Activated CD8-positive, alpha-beta memory T cell treated with anti-CD3 and anti-CD28 coated beads, Interleukin-2, amount 10 ng/mL, durations not matched to agents 7 days and 5 days (primary cell): ENCODE measurements at places on chromosomes 12 and 14.
A peak's percentile ranks its signal among the peaks of the same experiment; 100 is the strongest.

DNA sequence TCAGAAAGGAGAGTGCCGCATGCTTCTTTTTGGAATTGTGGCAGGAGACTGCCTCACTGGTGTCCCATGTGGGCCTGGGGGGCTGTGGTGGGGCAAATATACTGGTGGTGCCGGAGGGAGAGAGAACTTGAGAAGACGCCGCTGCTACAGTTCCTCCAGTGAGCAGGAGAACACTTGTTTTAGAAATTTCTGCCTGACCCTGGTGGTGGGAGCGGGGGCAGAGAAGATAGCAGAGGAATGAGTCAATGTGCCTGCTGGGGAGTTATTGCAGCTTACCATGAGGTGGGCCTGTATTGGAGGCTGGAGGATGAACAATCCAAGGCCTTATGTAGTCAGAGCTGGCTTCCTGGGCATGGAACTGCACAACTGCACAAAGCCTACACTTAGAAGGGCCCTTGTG lies 211.8 kb downstream of the SNAPC1 start:
- no peak for DNase-seq

GRCh38 chr14:61280092-61280525 lies 1.0 kb downstream of the TMEM30B start:
- DNase-seq = peak; percentile 53

DNA sequence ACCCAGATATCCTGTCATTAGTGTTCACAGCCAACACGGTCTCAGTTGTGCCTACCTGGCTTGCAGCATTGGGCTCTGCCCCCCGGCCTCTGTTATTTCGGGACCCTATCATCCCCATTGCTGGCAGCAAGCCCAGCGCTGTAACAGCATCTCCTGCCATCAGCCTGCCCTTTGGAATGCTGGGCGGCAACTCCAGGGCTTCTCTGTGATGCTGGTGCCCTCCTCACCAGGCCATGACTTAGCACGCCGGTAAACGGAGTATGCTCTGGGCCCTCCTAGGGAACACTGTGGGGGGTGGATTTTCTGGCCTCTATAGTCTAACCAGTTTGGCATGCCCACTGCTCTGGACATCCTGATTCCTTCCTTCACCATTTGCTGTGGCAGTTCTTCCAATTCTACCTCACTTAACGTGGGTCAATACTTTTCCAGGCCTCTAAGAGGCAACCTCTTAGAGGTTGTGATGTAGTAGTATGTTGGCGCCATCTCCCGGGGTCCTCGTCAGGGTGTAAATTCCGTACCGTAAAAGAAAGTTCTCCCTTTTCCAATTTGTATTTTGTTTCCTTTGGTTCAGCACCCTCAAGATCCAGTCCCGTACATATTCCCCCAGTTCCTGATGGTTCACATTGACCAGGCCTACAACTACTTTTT lies 80.0 kb downstream of the SINHCAF start:
- DNase-seq = no peak

- no peak for DNase-seq
These were observed 28.3 kb downstream of the SLC5A8 start for GRCh38 chr12:101181776-101182175.

- DNase-seq = no peak
These were observed 38.3 kb downstream of the PDE6H start for GRCh38 chr12:15011162-15011561.

- peak; percentile 45 for DNase-seq
These were observed 75.4 kb upstream of the PWP1 start for GRCh38 chr12:107610021-107610859.

GRCh38 chr12:92384571-92384970 lies 238.9 kb upstream of the BTG1 start:
- DNase-seq = no peak

- no peak for DNase-seq
These were observed 4.7 kb downstream of the FAM161B start for GRCh38 chr14:73945159-73945670.

GRCh38 chr12:100724071-100724470 lies 70.5 kb upstream of the ANO4 start:
- no peak for DNase-seq

- DNase-seq = no peak
These were observed 5.4 kb downstream of the VSIG10 start for GRCh38 chr12:118098401-118098800.

GRCh38 chr12:101884174-101884573 lies 6.8 kb downstream of the DRAM1 start:
- no peak for DNase-seq

- DNase-seq = no peak
These were observed 79.4 kb downstream of the TPH2 start for GRCh38 chr12:72018036-72018435.

DNA sequence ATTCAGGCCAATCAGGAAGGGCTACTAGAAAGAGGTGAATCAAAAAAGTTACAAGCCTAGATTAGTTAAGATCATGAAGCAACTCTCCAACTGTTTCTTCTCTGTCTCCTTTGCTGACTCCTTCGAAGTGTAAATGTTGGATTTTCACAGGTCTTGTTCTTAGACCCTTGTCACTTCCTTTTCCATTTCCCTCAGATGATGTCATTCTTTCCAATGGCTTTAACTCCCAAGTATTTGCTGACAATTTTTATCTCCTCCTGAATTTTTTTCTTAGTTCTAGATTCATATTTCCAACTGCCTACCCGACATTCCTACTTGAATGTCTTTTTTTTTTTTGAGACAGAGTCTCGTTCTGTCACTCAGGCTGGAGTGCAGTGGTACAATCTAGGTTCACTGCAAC lies 10.8 kb downstream of the GAS2L3 start:
- DNase-seq = no peak

GRCh38 chr12:66594688-66595087 lies 84.2 kb downstream of the GRIP1 start:
- no peak for DNase-seq

GRCh38 chr12:125092872-125093680 lies 27.8 kb downstream of the AACS start:
- DNase-seq = no peak

DNA sequence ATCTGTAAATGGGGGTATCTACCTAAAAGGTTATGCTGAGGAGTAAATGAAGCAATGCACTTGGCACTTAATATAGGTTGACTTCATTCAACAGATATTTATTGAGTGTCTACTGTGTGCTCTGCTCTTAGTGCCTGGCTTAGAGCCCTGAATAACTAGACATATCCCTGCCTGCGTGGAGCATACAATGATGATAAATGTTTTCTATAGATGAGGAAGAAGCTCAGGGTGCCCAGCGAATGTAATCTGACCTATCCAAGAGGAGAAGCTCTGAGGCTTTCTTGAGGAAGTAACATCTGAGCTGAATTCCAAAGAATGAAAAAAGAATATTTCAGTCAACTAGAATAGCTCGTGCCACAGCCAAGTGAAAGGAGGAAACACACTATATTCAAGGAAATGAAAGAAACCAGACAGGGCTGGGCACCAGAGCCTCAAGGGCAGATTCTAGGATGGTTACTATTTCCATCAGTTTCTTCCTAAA lies 17.9 kb upstream of the HIGD1C start:
- no peak for DNase-seq

- no peak for DNase-seq
These were observed 30.0 kb upstream of the OR4E1 start for GRCh38 chr14:21703357-21704326.

GRCh38 chr12:42802785-42803189 lies 213.2 kb upstream of the PRICKLE1 start:
- DNase-seq = no peak

DNA sequence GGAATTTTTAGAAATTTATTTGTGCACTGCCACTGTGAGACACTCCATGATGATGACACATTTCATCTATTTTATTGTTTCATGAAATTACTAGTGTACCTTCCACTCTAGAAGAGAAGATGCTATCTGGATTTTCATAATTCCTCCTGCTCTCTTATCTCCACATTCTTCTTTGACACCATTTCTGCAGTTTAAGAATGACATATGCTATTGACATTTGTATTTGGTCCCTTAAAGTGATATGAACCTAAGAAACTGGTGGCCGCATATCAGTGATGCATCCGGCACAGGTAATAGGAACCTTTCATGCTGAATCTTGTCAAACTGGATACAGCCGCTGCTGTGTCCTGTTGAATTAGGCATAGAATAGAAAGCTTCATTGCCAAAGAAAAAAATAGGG lies 696.3 kb downstream of the TMEM121 start:
- no peak for DNase-seq

GRCh38 chr12:78376257-78376656 lies 488.3 kb upstream of the SYT1 start:
- no peak for DNase-seq

- no peak for DNase-seq
These were observed 32.7 kb upstream of the SDR39U1 start for GRCh38 chr14:24475261-24475660.

DNA sequence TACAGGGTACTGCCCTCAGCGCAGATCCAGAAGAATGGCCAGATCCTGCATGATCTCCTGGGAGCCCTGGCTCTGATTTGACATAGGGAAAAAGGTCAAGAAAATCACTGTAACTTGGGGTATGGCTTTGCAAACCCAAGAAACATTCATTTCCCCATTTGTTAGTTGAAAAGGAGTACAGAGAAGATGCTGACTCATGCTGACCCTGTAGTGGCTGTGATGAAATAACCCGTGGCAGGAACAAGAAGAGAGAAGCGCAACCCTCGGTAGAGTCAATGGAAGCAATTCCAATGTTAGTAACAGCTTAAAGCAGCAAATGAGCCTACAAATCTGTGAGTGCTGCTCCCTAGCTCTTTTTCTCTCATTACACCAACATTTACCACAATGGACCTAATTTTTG lies 281.6 kb upstream of the NPAS3 start:
- DNase-seq = no peak

GRCh38 chr14:95063391-95063790 lies 93.9 kb downstream of the DICER1 start:
- DNase-seq = no peak
